ENCODE measurements at places on chromosomes 3 and 15. TPM values are rescaled to one million over a fixed set of nuclear protein-coding genes. Genes with fewer than 3 reads are reported as not detected.

- no peaks in the 10 kb centered on the region for H3K27me3 ChIP-seq
- H3K36me3 ChIP-seq: no peaks in the 10 kb centered on the region
- H3K4me1 ChIP-seq: peaks cover 3% of the 10 kb centered on the region
Observed at GRCh38 chr15:43998607-43999006, 171.8 kb downstream of the WDR76 start.

DNA sequence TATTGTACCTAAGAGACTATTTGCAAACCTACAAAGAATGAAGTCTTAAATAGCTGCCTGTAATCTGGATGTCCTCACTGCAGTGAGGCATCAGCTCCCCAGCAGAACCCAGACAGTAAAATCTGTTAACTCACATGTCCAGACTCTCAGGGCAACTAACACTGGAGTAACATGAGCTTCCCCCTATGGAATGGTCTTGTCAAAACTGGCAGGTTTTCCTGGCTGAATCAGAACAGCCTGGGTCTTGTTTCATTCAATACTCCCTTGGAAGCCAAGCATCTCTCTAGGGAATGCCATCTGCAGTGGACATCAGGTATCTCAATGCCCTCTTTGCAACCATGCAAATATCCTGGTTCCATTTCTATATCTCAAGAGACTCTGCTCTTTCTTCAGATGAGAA lies 24.4 kb downstream of the PTPN9 start:
- no peaks in the 10 kb centered on the region for H3K36me3 ChIP-seq
- H3K27ac ChIP-seq: no peak overlapping the region
- no peaks in the 10 kb centered on the region for H3K27me3 ChIP-seq
- peak; percentile 66 for DNase-seq
- no peak overlapping the region for H3K4me3 ChIP-seq

The TMIE gene
- total RNA-seq: 0.51 TPM

DNA sequence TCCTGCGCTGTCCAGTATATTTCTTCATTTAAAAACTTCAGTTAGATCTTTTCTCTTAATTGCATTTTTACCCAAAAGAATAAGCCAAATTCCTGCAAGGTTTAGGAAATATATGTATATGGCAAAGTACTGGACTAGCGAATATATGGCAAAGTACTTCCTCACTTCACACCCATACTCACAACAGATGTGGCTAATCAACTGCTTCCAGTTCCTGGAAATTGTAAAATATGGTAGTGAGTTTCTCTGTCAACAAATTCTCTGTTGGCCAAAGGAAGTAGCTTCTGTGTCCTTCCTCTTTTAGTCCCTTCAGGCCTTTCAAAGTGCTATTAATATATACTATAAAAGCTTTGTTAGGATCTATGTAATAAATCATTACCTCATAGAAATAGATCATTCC lies 22.0 kb downstream of the GPR15 start:
- H3K36me3 ChIP-seq: no peaks in the 10 kb centered on the region
- H3K27ac ChIP-seq: no peak overlapping the region
- H3K27me3 ChIP-seq: peaks cover 3% of the 10 kb centered on the region
- no peak for DNase-seq

DNA sequence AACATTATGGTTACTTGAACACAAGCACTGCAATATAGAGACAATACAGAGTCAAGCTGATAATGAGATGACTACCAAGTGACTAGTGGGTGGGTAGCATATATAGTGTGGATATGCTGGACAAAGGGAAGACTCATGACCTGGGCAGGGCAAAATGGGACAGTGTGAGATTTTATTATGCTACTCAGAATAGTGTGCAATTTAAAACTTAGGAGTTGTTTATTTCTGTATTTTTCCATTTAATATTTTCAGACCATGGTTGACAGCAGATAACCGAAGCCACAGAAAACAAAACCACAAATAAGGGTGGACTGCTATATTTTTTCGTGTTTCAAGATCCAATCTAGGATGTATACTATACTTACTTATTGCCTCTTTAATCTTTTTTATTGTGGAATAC lies 19.6 kb downstream of the GALK2 start:
- H3K4me3 ChIP-seq: no peak overlapping the region
- no peak overlapping the region for H3K27ac ChIP-seq
- no peaks in the 10 kb centered on the region for H3K27me3 ChIP-seq
- no peak for DNase-seq
- no peaks in the 10 kb centered on the region for H3K36me3 ChIP-seq

The COL6A5 gene
- under 0.01 TPM for total RNA-seq

DNA sequence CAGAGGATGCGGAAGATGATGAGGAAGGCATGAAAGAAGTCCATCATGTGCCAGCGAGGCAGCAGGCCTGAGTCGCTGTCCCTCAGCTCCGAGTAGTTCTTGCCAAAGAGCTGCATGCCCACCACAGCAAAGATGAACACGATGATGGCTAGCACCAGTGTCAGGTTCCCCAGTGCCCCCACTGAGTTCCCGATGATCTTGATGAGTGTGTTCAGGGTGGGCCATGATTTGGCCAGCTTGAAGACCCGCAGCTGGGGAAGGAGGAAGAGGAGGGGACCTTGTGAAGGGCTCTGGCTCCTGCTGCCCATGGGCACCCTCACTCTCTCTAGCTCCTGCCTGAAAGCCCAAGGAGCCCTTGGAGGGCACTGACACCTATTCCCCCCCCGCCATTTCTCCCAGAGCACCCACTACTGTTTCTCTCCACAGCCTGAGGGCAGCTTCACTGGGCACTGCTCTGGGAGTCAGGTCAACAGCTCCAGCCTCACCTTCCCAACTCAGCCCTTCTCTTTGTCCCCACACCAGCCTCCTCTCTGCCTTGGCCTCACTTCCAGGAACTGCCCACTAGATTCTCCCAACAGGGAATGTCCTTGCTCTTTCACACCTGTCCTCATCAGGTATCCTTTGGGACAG lies 63.6 kb downstream of the SCN5A start:
- H3K36me3 ChIP-seq: no peaks in the 10 kb centered on the region
- no peak overlapping the region for H3K4me3 ChIP-seq
- H3K4me1 ChIP-seq: no peaks in the 10 kb centered on the region
- no peak overlapping the region for H3K27ac ChIP-seq

The CEMIP gene
- 324 TPM for total RNA-seq

DNA sequence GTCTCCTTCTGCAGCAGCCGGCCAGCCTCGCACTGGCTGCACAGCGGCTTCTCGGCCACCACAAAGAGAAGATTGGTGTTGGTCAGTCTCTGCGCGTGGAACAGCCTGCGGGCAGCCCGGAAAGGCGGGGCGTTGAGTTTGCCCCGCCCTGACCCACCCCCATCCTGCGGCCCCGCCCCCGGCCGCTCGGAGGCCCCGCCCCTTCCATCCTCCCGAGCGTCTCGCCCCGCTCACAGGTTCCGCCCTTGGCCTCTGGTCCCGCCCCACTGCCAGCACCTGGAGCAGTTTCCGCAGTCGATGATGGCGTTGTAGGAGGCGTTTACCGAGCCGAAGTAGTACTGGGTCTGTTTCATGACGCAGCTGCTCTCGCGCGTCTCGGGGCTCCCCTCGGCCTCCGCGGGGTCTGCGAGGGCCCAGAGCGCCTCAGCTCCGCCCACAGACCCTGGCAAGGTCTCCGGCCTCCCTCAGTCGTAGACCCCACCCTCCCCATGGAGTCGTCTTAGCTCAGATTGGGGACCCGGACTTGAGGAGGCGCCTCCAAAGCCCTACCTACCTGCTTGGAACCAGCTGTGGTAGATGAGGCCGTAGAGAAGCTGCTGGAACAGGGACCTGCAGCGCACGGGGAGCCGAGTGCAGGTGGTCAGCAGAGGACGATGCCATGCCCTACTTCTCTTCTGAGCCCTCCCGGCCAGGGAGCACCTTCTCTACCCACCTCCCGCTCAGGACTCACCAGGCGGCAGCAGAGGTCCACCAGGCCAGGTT lies 5.9 kb upstream of the TMEM115 start:
- H3K27ac ChIP-seq: no peak overlapping the region
- H3K27me3 ChIP-seq: peaks cover 3% of the 10 kb centered on the region
- no peaks in the 10 kb centered on the region for H3K36me3 ChIP-seq
- peak; percentile 56 for DNase-seq
- H3K4me3 ChIP-seq: no peak overlapping the region

The CSTA gene
- 7.9 TPM for total RNA-seq

- H3K36me3 ChIP-seq: peaks cover 2% of the 10 kb centered on the region
- peak; percentile 78 for DNase-seq
- no peaks in the 10 kb centered on the region for H3K27me3 ChIP-seq
- H3K27ac ChIP-seq: peak overlapping the region; percentile 97
Observed at GRCh38 chr3:11604139-11604892, 39.4 kb downstream of the VGLL4 start.

The HEG1 gene
- 137 TPM for total RNA-seq

- no peak overlapping the region for H3K27ac ChIP-seq
- peaks cover 5% of the 10 kb centered on the region for H3K4me1 ChIP-seq
- H3K4me3 ChIP-seq: no peak overlapping the region
- DNase-seq: peak; percentile 6
Observed at GRCh38 chr3:125194061-125194848, 18.3 kb downstream of the SLC12A8 start.

- no peaks in the 10 kb centered on the region for H3K27me3 ChIP-seq
- no peaks in the 10 kb centered on the region for H3K4me1 ChIP-seq
- H3K4me3 ChIP-seq: no peak overlapping the region
- no peak overlapping the region for H3K27ac ChIP-seq
- no peaks in the 10 kb centered on the region for H3K36me3 ChIP-seq
Observed at GRCh38 chr15:46328821-46329220, 694.0 kb downstream of the SQOR start.

All from fibroblast of lung (primary cell).